ENCODE measurements at places on chromosomes 4 and X. TPM values are rescaled to one million over a fixed set of nuclear protein-coding genes. Genes with fewer than 3 reads are reported as not detected.

Gene STIM2
- 7.1 TPM for total RNA-seq

Gene GCNA
- 0.68 TPM for total RNA-seq

GRCh38 chr4:48779095-48779997 is 733 bp downstream of the FRYL start:
- ATAC-seq = peak; percentile 62

- peak; percentile 36 for ATAC-seq
These were observed 60.4 kb upstream of the BCOR start for GRCh38 chrX:40158036-40158706.

GRCh38 chrX:136828830-136829229 is 48.1 kb upstream of the ARHGEF6 start:
- no peak for ATAC-seq

All from esophagus mucosa (tissue), 1 donor.